ENCODE measurements at places on chromosomes 16 and 17.

DNA sequence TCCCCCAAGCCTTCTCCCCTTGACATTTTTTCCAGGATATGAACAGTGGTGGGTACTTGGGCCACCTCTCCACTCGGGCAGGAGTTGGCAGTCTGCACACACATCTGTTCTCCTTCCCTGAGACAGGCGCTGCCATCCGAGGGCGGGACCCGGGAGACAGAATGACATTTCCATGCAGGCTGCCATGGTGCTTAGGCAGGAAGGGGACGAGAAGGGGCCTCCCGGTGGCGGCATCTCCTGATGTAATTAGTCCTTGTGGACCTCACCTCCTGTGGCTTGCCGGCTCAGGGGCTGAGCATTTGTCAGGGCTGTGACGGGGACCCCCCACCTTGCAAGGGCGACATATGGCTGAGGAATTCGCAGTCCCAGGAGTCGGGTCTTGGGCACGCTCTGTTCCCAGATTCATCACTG, 197.2 kb downstream of the FOXL1 start:
- no peak for DNase-seq

DNA sequence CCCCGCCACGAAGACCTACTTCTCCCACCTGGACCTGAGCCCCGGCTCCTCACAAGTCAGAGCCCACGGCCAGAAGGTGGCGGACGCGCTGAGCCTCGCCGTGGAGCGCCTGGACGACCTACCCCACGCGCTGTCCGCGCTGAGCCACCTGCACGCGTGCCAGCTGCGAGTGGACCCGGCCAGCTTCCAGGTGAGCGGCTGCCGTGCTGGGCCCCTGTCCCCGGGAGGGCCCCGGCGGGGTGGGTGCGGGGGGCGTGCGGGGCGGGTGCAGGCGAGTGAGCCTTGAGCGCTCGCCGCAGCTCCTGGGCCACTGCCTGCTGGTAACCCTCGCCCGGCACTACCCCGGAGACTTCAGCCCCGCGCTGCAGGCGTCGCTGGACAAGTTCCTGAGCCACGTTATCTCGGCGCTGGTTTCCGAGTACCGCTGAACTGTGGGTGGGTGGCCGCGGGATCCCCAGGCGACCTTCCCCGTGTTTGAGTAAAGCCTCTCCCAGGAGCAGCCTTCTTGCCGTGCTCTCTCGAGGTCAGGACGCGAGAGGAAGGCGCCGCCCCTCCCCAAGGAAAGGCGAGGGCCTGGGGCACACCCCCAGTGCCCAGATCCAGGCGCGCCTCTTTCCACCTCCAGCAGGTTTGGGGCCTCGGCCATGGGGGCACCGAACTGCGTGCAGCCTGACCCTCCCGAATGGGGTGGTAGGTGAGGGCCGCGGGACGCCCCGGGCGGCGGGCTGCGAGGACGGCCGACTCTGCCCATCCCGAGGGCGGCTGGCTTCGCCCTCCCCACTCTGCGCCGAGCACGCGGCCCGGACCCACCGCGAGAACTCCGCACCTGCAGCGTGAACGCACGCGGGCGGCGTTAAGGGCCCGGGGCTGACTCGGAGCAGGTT, 664 bp downstream of the HBQ1 start:
- peak; percentile 12 for DNase-seq

DNA sequence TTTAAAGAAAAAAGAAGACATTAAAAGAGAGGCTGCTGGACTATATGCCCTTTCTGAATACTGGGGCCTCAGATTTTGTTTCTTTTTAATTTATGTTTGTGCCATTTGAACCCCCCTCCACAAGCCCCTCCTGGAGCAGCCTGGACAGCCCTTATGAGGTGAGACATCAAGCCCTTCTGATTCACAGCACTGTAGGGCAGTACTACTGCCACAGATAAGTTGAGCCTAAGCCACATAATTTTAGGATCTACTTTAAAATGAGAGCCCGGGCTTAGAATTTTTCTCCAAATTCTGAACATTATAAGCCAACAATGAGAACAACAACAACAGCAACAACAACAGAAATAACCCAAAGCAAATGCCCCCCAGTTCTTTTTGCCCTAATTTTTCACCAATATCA, 256.9 kb upstream of the SALL1 start:
- DNase-seq = no peak

DNA sequence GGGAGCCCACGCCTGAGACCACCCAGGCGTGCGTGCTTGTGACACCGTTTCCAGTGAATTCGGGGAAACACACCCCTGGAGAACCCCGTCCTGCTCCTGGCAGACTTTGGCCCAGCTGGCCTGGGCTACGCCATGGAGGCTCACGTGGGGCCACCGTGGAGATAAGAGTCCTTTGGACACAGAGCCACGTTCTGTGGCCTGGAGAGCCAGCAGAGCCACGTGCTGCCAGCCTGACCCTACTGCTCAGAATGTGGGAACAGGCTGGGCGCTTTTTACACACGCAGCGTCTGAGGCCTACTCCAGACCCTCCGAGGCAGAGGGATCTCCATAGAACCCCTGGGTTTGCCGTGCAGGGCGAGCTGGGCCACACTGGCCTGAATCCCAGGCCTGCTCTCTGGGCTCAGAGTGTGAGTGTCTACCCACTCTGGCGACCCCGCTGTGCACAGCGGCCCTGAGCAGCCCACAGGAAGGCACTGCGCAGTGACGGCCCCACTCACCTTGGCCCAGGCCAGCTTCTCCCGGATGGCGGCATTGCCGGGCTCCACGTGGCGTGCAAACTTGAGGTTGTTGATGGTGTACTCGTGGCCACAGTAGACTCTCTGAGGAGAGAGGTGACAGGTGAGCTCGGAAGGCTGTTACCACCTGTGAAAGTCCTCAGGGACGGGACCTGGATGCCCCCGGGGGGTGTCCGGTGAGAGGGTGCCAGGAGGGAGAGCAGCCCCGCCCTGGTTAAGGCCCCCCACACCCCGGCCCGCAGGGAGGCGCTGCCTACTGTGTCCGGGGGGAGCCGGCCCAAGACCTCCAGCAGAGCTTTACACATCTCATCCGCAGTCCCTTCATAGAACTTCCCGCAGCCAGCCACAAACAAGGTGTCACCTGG, 10.0 kb downstream of the HAGH start:
- DNase-seq = no peak

- no peak for DNase-seq
Measured at GRCh38 chr16:71259086-71259485, 28.6 kb upstream of the HYDIN start.

DNA sequence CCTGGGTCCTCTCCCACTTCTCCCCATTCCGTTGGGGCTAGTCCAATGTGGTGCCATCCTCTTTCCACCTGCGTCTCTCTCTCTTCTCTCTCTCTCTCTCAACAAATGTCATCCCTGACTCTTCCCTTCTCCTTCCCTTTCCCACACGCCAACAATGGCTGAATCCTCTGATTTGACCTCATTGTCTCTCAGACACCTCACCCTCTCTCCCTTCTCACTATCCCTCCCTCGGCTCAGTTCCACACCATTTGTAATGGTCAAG, 628 bp upstream of the ZNF18 start:
- no peak for DNase-seq

DNA sequence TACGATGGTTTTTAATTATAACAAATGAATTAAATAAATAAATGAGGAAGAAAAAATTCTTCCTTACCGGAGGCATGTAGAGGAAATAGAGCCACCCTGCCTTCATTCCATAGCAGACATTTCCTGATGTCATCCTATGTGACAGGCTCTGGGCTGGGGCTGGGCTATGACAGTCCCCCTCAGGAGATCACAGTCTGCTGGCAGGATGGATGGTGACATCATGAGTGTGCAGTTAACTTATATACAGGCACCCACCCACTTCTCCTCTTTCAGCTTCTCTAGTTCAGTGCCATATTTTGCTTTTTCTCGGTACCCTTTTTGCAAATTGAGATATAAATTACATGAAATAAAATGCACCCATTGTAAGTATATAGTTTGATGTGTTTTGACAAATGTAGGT, 6.4 kb upstream of the CMTM3 start:
- DNase-seq = no peak

DNA sequence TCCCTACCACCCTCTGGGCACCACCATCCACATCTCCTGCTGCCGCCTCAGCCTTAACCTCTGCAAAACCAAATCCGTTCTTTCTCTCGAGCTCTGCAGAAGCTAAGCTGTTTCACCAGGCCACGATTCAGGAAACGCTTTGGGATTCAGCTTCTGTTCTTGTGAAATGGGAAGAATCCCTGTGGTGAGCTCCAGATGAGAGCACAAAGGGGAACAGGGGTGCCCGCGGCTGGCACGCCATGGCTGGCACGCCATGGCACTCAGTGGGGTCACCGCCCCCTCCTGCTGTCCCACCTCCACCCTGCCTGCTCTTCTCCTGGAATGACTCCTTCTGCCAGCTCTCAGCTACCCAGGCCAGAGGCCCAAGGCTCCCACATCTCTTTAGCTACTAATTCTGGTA, 5.7 kb downstream of the QPRT start:
- no peak for DNase-seq

- DNase-seq = no peak
Measured at GRCh38 chr17:29061036-29061435, 18.1 kb downstream of the PIPOX start.

- DNase-seq = no peak
Measured at GRCh38 chr17:81396722-81397313, 1.6 kb downstream of the BAHCC1 start.

DNA sequence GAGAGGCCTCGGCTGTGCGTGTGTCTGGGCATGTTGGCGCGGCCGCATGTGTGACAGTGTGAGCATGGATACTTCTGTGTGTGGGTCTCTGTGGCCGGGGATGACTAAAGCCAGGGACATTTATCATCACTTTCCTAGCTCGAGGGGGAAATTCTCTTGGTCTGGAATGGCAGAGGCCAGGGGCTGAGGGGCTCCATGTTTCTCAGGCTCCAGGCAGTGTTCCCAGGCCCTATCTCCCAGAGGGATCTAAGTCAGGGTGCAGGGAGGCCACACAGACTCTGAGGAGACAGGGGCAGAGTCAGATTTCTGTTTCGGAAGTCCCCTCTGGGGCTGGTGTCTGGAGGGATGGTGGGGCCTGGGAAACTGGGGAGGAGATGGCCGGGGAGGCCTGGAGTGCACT, 23.7 kb upstream of the SPNS2 start:
- no peak for DNase-seq

GRCh38 chr17:76683011-76683755, 27.6 kb downstream of the MXRA7 start:
- no peak for DNase-seq

DNA sequence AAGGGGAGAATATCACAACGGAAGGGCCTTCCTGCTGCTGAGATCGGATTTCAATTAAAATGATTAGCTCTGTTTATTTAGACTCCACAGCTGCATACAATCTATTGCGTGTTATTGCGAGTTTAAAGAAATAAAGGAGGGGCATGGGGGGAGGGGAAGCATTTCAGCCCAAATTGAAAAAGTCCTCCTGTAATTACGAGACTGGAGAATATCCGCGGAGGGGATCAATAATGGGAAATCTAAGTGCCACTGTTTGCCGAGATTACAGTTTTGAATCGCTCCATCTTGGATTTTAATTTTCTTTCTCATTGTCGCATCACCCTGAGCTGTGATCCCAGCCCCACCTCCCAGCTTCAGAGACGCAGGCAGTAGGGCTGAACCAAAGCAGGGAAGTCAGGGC, 15.7 kb upstream of the RPL38 start:
- DNase-seq = no peak

DNA sequence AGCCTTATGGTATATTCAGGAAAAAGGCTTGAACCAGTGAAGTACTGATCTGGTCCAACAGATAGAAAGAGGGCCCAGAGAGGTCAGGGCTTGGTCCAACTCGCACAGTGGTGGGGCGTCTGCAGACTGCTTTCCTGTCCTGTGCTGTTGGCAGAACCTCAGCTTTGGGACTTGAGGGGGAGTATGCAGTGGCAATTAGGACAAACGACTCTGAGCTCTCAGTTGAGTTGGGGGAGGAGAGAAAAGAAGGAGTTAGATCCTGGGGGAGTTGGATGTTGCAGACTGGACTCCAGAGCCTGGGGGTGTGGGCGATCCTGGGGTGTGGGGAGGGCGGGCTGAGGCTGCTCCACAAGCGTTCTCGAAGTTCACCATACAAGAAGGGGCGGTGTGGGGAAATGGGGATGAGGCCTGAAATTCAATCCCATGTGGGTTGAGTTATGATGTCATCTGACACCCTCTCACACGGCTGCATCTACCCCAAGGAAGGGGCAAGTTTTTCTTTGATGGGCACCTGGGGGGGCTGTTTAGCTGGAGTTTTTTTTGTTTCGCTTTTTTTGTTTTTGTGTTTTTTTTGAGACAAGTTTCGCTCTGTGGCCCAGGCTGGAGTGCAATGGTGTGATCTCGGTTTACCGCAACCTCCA, 14.6 kb downstream of the GRB7 start:
- no peak for DNase-seq

- DNase-seq = no peak
Measured at GRCh38 chr16:11901091-11901490, 14.7 kb downstream of the GSPT1 start.

DNA sequence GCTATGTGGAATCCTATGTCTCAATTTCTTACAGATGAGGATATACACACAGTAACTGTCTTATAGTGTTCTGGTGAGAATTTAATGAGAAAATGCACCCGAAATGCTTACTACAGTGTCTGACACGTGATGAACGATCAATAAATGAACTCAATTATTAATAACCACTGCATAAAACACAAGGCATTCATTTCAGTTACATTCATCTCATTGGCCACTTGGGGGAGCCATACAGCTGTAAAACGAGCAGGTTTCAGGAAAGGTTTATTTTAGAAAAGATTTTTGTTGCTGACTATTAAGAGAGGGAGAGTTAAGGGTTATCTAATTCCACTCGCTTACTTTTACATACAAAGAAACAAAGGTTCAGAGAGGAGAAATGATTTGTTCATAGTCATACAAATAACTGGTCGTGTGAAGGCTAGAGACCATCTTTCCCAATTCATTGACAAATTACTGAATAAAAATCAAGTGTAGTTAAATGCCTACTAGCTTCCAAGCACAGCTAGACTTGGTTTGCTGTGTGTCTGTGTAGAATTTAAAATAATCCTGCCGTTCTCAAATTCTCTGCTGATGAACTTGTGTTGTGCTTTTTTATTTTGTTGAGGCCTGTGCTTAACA, 160.1 kb downstream of the MAP2K4 start:
- peak; percentile 52 for DNase-seq

DNA sequence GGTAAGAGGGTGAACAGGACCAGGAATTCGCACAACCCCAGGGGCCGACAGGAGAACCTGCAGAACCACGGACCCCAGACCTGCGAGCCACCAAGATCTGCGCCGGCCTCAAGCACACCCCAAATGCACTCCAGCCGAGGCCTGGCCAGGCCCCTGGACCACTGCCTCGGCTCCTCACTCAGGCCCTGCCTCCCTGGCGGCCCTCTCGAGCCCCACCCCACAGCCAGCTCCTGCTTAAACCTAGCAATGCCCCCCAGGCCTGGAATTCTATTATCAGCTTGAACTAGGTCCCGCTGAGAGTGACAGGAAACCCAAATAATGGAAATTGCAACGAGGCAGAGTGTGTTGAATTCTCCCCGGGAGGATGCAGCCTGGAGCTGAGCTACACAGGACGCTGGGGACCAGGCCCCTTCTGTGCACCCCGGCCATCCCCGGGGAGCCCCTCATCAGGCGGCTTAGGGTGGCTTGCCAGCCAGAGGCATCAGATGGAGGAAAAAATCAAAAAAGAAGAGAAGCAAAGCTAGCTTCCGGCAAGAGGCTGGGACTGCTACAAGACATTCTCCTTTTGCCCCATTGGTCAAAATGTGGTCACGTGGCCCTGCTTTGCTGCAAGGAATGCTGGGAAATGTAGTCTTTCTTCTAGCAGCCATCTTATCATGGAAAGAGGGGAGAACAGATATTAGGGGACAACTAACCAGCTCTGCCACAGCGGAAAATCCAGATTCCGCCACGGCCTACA, 2.4 kb upstream of the ENPP7 start:
- peak; percentile 86 for DNase-seq

- DNase-seq = no peak
Measured at GRCh38 chr17:28398280-28398981, 7.6 kb downstream of the SLC46A1 start.

GRCh38 chr17:56290802-56291118, 137.5 kb downstream of the ANKFN1 start:
- no peak for DNase-seq

Data from astrocyte of the cerebellum (primary cell).